Body of pancreas (tissue), 4 donors: ENCODE measurements at places on chromosomes 2 and 18.

GRCh38 chr18:45755934-45756333 is 32.0 kb downstream of the SLC14A1 start:
- no peaks in the 10 kb centered on the region for H3K27me3 ChIP-seq
- no peaks in the 10 kb centered on the region for H3K36me3 ChIP-seq
- no peak overlapping the region for H3K27ac ChIP-seq

DNA sequence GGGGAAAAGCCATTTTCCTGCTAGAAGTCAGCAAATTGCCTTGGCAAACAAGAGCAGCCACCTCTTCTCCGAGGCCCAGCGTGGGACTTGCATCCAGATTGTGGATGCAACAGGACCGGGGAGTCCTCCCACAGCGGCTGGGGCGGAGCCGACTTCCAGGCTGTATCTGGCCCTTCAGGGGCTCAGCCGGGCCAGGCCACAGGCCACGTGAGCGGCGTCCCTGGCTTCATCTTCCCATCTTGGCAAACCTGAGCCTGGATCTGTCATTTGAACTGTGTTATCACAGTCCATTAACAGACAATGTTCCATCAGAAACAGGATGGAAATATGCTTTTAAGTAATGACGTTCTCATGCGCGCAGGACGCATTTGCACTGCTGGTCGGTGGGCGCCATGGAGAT is 483.5 kb upstream of the SALL3 start:
- no peaks in the 10 kb centered on the region for H3K36me3 ChIP-seq
- peak; percentile 11 for DNase-seq
- H3K27me3 ChIP-seq: no peaks in the 10 kb centered on the region
- H3K27ac ChIP-seq: no peak overlapping the region

GRCh38 chr2:47354848-47355204 is 48.1 kb upstream of the MSH2 start:
- no peaks in the 10 kb centered on the region for H3K36me3 ChIP-seq
- H3K27ac ChIP-seq: no peak overlapping the region
- peaks cover 16% of the 10 kb centered on the region for H3K4me1 ChIP-seq
- H3K27me3 ChIP-seq: no peaks in the 10 kb centered on the region

DNA sequence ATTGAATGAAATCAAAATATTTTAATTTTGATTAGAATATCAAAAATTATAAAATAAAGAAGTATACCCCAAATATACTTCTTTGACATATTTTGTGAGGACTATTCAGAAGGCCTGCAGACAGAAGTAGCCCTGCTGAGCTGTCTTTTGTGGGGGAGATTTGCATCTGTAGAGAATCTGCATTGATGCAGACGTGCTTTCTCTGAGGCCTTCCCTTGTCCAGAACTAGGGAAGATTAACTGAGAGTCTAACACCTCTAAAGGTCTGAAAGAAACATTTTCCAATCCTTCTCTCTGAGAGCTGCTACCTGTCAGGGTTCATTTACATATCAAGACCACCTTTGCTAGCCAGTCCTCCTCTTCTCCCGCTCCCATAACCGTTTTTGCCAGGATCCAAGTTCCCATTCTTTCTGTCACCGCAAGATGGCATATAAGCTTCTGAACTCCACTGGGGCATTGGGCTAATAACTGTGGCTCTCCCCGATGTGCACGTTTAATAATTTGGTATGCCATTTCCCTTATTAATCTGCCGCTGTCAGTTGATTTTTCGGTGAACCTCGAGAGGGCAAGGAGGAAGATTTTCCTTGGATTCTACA is 510.4 kb upstream of the CNTNAP5 start:
- H3K27me3 ChIP-seq: no peaks in the 10 kb centered on the region
- H3K4me1 ChIP-seq: no peaks in the 10 kb centered on the region
- H3K27ac ChIP-seq: no peak overlapping the region
- H3K36me3 ChIP-seq: no peaks in the 10 kb centered on the region

DNA sequence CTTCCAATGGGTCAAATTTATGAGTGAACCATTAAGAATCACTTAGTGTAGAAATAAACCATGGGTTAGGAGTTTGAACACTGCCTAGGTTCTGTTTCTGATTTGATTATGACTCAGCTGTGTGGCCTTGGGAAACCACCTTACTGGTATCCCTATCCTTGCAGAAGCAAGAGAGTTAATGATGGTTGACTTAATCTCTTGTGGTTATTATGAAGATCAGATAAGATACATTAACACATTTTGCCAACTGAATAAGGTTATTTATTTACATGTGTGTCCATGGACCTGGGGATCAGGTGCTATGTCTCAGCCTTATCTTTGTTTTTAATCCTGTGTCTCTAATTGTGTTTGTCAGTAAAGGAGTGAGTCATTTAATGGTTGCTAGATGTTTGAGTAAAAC is 5.4 kb upstream of the KCNJ13 start:
- H3K36me3 ChIP-seq: no peaks in the 10 kb centered on the region
- no peak overlapping the region for H3K27ac ChIP-seq
- peak; percentile 15 for DNase-seq
- H3K4me3 ChIP-seq: no peak overlapping the region
- no peaks in the 10 kb centered on the region for H3K27me3 ChIP-seq
